ENCODE measurements at places on chromosomes 1 and 21.

- peak; percentile 81 for DNase-seq
Measured at GRCh38 chr1:61448914-61449313, 276.0 kb downstream of the TM2D1 start.

GRCh38 chr1:89855413-89856123 is 34.7 kb downstream of the LRRC8D start:
- no peak for DNase-seq

DNA sequence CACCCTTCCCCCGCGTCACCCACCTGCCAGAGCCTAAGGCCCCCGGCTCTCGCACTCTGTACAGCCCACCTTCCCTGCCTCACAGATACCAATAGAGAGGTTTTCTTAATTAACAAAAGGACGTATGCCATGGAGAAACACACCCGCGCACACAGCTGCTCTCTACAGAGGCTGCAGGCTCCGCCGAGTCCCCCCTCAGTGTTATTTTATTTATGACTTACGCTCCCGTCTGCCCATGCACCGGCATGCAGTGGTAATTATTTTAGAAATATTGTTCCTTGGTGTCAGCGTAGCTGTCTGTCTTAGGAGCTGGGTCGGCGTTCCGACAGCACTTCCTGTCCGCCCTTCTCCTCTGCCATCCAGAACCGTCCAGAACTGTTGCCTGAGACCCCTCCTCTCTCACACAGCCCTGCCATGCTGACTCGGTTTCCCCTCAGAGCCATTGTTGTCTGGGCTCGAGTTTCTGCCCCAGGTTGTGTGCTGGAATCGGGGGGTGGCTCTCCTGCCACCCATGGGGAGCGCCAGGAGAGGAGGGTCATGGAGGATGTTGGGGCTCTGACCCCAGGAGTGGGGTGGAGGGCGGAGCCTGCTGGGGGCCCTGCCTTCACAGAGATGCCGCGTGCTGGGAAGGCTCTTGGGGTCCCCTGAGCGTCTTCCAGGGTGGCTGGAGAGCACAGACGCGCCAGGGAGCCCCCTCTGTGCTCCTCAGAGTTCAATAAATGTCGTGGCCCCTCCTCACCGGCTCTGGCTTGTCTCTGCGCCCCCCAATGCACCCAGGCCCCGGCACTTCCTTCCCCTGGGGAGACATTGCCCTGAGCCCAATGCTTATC is 39.6 kb upstream of the COL6A1 start:
- DNase-seq = no peak

DNA sequence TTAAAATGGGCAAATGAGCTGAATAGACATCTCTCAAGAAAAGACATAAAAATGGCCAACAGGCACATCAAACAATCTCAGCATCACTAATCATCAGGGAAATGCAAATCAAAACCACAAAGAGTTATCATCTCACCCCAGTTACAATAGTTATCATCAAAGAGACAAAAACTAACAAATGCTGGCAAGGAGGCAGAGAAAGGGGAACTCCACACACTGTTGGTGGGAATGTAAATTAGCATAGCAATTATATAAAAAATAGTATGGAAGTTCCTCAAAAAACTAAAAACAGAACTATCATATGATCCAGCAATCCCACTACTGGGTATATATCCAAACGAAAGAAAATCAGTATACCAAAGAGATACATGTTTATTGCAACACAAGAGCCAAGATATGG is 68.7 kb downstream of the DENND1B start:
- no peak for DNase-seq

DNA sequence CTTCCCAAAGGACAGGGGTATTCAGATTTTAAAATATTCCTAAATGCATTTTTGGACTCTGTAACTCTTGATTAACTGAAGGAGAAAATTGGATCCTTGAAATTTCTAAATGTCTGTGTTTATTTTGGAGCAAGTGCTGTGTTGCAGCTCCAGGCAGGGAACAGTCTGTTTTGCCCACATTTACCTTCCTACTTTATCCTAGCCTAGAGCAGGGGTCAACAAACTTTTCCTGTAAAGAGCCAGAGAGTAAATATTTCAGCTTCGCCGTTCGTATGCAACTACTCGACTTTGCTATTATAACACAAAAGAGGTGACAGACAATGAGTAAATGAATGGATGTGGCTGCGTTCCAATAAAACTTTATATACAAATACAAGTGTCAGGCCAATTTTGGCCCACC is 402.2 kb downstream of the GPATCH2 start:
- DNase-seq = no peak

DNA sequence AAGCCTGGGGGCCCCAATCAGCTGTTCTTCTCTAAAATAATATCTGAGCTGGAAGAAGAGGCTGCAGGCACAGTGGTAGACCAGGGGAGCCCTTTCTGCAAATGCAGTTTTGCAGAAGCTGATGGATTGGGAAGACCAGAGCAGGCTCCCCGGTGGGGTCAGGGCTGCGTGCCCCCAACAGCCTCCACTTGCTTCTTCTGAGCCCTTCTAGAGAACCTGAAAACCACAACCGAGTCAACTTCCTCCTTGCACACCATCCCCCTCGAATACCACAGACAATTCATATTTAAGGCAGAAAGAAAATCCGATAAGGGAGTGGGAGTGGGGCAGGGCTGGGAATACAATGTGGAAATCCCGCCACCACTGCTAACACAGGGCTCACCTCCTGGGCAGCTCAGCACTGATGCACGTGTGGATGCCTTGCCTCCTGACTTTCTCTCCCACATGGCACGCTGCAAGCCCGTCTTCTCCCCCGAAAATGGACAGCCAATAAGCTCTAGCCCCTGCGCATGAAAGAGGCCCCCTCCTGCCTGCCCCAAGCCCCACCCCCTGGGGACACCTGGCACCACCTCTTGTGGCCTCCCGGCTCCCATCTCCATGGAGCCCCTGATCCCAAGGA is 25.4 kb upstream of the ALDH4A1 start:
- no peak for DNase-seq

GRCh38 chr21:45932922-45933502 is 48.6 kb upstream of the COL6A1 start:
- DNase-seq = no peak

DNA sequence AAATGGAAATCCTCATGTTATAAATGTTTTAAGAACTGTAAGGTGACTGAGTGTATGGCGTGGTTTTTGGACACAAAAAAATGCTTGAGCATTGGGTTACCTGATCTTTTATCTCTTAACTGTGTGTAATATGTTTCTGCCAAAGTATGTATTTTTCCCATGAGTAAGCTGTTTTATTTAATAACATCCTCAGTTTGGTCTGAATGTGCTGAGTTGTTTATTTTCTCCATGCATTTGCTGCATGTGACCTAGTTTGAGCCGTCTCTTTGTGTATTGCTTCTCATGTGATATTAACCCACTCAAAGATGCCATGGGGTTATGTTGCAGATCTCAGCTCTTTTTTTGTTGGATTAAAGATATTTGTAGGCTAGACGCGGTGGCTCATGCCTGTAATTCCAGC is 6.1 kb upstream of the LYPLA2 start:
- DNase-seq = no peak

- no peak for DNase-seq
Measured at GRCh38 chr21:38504066-38504465, 5.8 kb upstream of the ERG start.

- DNase-seq = no peak
Measured at GRCh38 chr1:177732178-177732577, 237.7 kb downstream of the SEC16B start.

DNA sequence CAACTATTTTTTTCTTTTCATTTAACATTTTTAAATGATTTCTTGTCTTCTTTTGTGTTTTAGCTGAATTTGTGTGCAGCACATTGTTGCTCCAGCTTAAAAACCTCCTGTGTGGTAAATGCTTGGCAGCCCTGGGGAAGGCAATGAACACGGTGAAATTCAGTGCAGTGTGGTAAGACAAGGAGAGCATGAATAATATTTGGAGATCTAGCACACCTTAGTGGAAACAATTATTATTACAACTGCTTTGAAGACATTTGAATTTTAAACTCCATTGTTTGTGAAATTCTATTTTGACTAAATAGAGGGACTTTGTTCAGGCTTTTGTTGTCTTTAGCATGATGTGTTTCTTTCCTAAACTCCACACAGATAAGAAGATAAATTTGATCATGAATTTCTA is 242.6 kb upstream of the CXADR start:
- DNase-seq = peak; percentile 6

- no peak for DNase-seq
Measured at GRCh38 chr21:35005077-35005476, 44.0 kb downstream of the RUNX1 start.

DNA sequence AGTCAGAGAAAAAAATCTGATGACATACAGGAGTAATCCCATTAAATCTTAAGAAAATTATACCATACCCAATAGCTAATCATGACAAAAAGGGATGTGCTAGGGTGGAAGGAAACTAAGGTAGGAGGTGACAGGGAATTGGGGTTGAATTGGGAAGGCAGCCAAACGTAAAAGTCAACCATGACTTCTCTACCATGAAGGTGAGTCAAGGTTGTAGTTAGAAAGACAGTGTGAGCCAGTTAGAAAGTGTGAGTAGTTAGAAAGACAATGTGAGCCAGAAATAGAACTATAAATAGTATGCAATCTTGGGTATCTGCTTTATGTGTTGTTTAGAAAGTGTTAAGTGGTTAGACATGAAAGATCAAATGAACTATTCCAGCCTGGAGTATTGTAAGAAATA is 556.8 kb downstream of the AGBL4 start:
- no peak for DNase-seq

DNA sequence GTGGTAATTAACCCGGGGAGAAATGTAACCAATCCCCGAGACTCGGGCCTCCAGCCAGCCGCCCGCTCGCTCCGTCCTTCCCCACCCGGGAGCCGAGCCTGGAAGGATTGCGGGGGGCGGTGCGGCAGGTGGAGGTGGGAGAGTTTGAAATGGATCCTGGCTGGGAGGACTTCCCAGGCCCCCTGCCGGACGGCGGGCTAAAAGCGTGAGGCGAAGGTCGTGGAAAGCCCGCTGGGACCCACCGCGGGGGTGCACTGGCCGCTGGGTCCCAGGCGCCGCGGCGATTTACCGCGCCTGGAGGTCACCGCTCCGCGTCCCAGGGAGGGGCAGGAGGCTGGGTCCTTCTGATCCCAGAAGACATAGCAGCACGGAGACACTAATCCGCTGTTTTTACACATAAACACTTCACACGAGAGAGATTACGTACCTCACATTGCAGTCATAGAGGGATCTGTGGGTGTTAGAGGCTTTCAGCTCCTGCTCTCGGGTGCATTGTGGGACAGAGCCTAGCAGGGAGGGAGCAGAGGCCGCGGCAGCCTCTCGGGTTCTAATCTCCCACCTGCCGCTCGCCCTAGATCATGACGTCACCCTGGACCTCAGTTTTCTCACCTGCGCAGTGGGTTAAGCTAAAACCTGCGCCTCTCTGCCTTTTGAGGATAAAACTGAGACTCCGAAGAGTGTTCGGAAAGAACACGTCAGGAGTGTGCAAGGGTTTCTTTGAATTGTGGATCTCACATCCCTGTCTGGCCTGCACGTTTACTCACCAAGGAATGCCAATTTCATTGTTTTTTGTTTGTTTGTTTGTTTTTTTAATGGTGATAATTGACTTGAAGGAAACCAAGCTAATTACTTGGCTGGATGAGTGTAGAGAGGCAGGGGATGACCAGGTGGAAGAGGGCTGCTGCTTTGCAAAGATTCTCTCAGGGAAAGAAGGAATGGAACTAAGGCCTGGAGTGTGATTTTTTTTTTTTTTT is 17.1 kb upstream of the TMEM9 start:
- no peak for DNase-seq

DNA sequence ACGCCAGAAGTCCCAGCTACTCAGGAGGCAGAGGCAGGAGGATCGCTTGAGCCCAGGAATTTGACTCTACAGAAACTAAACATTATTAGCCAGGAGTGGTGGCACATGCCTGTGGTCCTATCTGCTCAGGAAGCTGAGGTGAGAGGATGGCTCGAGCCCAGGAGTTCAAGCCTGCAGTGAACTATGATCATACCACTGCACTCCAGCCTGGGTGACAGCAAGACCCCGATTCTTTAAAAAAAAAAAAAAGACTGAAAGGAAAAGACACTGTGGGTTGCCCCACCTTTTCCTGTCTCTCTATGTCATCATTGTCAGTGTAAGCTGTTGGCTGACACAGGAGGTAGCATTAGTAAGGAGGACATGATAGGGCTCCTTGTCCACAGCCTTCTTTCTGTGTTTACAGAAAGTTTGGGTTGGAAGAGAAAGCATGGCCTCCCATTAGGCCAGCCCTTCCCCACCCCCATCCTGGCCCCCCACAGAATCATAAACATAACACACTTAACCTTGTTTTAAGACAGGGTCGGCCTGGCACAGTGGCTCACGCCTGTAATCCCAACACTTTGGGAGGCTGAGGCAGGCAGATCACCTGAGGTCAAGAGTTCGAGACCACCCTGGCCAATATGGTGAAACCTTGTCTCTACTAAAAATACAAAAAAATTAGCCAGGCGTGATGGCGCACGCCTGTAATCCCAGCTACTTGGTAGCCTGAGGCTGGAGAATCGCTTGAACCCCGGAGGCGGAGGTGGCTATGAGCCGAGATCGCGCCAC is 20.6 kb upstream of the RCAN3 start:
- no peak for DNase-seq

GRCh38 chr1:201610858-201611257 is 71.9 kb downstream of the NAV1 start:
- no peak for DNase-seq

DNA sequence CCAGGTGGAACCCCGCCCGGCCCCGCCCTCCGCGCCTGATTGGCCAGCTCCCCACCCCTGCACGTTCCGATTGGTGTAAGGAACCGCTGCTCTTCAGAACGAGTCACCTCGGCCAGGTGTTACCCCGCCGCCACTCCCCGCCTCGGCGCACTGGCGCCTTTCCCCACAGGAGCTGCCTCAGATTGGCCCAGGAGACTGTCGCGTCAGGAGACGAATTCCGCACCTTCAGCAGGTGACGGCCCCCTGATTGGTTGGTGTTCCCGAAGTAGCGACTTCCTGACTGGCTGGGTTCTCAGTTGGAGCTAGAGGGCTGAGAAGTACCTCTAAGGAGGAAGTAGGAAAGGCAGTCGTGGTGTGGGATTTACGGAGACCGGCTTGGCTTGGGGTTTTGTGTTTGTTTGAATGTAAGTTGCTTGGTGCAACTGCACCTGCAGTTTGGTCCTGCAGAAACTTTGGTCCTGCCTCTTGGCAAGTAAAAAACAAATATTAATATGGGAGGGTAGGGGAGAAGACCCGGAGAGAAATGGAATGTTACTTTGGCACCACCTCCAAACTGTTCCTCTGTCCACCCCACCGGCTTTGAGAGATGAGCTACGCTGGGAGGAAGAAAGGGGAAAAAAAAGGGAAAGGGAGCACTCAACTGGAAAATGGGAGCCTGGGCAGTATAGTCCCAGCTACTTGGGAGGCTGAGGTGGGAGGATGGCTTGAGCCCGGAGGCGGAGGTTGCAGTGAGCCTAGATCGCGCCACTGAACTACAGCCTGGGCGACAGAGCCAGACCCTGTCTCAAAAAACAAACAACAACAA is 415 bp upstream of the F11R start:
- DNase-seq = no peak

DNA sequence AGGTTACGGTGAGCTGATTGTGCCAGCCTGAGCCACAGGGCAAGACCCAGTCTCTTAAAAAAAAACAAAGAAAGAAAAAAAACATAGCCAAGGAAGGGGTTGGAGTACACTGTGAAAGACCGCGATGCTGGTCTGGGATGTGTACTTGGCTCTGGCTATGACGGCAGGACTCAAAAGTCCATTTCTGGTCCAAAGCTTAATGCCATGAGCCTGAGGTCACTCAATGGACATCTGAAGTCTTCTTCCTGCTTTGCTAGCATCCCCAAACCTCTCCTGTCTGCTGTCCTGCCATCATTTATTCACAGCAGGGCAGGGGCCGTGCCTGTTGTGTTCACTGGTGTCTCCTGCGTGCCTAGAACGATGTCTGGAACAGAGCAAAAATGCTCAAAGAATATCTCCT is 1.5 kb upstream of the ARHGEF10L start:
- DNase-seq = no peak
